CD4-positive, alpha-beta memory T cell (primary cell): ENCODE measurements at places on chromosomes 11 and 22.

- no peak for DNase-seq
Measured at GRCh38 chr11:78226684-78227680, 38.3 kb downstream of the USP35 start.

GRCh38 chr11:96242191-96242847, 100.7 kb downstream of the MAML2 start:
- DNase-seq, result no peak

GRCh38 chr11:45933846-45934579, 11.6 kb downstream of the LARGE2 start:
- no peak for DNase-seq

GRCh38 chr11:128480066-128480465, 107.3 kb downstream of the ETS1 start:
- no peak for DNase-seq

- DNase-seq, result no peak
Measured at GRCh38 chr11:120332822-120333716, 3.1 kb upstream of the ARHGEF12 start.

DNA sequence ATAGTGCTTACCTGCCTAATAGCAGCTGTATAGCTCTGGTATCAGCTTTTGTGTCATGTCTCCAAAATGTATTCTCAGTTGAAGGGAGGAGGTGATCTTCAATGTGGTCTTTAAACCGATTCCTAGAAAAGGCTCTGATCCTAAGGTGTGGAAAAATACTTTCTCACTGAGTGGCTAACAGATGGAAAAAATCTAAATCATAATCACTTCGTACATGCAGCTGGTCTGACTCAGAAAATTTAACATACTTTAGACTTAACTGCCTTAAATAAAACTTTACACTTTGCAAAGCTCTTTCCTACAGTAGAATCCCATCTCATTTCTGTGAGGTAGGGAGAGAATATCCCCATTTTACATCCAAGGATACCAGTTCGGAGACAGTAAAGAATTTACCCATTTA, 38.0 kb downstream of the C2CD3 start:
- DNase-seq, result no peak

GRCh38 chr22:47575291-47575690, 812.8 kb downstream of the TBC1D22A start:
- no peak for DNase-seq

DNA sequence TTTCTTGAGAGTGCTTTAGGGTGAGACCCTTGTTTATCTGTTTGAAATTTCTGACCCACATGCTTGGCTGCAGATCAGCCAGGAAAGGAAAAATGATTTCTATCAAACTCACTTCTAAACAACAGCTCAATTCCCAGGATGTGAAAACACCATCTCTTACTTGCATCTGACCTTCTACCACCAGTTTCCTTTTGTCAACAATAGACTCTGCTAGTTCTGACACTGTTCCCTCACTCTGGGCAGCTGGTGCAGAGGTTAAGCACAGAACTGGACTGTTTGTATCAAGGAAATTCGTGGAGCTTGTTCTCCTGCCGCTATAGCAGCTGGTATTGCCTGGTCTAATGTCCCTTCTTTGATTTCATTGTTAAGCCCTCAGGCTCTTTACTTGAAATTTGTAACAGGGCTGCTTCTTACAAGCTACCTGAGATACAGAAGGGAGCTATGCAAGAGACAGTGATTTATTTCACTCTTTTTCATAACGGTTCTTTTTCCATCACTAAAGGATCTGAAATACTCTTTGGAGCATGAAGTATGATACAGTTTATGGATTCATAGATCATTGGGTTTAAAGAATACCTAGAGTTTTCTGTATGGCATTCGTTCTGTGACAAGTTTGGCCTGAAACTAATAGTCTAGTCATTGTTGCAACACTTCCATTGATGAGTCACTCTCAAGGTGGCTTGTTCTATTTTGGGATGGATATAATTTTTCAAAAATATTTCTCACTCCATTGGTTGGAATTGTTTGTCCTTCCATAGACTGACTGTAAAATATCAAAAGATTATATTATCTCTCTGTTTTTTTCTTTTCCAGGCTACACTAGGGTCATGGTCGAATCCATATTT, 178.2 kb upstream of the ZC3H12C start:
- DNase-seq, result no peak
